ENCODE measurements at places on chromosomes 5 and 9.

GRCh38 chr5:178765753-178766300, 35.4 kb upstream of the ZNF354A start:
- DNase-seq = no peak

- DNase-seq = no peak
Observed at GRCh38 chr9:14467675-14468374, 153.9 kb upstream of the NFIB start.

- no peak for DNase-seq
Observed at GRCh38 chr5:54739371-54739770, 221.8 kb downstream of the SNX18 start.

- peak; percentile 81 for DNase-seq
Observed at GRCh38 chr9:127589955-127590370, 22.1 kb upstream of the STXBP1 start.

DNA sequence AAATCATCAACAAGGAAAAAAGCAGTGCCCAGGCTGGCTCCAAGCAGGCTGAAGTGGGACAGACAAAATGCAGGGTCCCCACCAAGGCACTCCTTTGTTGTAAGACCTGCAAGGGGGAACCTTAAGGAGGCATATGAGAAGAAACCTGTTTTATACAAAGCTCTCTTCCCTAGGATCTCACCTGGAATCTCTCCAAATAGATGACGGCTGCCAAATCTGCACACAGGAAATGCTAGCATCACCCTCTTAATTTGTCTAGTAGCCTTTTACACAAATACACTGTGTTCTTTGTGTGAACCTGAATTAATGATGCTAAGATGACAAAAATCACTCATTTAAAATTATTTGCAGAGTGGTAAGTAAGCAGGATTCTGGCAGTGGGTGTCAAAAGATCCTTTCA, 280.2 kb downstream of the SPOCK1 start:
- no peak for DNase-seq

GRCh38 chr9:127183814-127184582, 61.6 kb upstream of the ANGPTL2 start:
- DNase-seq = peak; percentile 67

- DNase-seq = no peak
Observed at GRCh38 chr5:38827525-38827924, 18.3 kb upstream of the OSMR start.

Measured in muscle of arm (tissue), 14 donors.